Activated CD4-positive, alpha-beta T cell treated with anti-CD3 and anti-CD28 coated beads, Interleukin-10, Interleukin-2, amounts not matched to agents 100 ng/mL and 50 ng/mL, durations not matched to agents 16 hours and 8 hours (primary cell): ENCODE measurements at places on chromosomes 13 and 19.

DNA sequence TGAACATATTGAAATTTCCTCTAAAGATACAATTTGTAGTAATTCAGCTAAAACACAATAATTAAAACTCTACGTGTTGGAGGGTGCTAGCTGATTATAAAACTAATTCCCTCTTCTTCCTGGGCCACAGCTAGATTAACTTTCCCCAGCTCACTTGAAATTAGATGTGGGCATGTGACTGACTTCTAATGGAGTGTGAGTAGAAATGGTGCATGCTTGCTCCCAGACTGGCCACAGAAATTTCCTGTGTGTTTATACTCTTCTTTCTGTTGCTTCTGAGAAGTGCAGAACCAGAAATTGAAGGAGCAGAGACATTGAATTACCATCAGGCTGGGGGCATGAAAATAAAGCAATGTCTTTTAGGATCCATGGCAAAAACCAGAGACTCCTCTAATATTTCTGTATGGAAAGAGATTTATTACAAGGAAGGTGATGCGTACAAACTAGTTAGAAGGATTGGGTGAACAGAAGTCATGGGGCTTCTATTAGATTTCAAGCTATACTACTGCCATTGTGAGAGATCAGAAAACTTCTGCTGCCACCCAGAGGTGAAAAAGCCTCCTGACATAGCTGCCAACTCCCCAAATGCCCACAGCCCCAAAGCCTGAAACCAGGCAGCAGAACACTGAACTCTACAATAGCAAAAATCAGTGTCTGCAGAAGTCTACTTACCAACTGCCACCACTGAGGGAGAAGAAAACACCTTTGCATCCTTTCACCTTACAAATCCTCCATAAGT is 379.2 kb upstream of the MIR17HG start:
- peak; percentile 10 for DNase-seq

GRCh38 chr13:41008349-41008980 is 10.7 kb downstream of the ELF1 start:
- DNase-seq, result peak; percentile 85

DNA sequence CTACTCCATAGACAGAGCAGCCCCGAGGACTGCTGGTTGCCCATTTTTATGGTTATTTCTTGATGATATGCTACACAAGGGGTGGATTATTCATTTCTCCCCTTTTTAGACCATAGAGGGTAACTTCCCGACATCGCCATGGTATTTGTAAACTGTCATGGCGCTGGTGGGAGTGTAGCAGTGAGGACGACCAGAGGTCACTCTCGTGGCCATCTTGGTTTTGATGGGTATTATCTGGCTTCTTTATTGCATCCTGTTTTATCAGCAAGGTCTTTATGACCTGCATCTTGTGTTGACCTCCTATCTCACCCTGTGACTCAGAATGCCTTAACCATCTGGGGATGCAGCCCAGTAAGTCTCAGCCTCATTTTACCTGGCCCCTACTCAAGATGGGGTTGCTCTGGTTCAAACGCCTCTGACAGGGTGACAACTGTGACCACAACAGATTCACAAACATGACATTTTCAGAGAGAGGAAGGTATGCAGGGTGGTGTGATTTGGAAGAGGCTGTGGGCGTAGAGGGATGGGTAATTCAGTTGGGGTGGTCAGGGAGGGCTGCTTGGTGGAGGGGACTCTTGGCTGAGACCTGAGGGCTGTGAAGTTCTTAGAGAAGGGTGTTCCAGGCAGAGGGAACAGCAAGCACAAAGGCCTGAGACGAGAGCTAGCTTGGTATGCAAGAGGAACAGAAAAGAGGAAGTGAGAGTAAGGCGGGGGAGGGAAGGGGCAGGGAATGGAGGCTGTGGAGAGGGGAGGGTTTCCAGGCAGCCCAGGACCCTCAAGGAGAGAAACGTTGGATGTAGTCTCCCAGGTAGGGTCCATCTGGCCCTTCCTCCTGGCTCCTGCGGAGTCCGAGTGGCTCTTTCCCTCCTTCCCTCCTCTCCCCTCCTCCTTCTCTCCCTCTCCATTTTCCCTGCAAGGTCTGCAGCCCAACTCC is 23.5 kb downstream of the FAM187B start:
- DNase-seq, result peak; percentile 24

DNA sequence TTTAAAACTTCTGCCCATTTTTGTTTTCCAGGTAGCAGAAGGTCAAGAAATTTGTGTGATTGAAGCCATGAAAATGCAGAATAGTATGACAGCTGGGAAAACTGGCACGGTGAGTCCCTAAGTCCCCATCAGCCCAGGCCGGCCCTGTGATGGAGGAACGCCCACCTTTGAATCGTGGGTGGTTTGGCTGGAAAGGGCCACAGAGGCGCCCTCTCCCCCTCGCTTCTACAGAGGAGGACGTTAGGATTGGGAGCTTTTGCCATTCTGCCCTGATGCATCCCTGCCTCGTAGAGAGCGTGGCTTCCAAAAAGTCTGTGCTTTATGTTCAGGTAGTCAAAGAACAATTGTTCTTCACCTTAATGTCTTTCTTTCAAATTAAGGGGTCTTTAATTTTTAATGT is 60.9 kb downstream of the GGACT start:
- DNase-seq, result no peak

DNA sequence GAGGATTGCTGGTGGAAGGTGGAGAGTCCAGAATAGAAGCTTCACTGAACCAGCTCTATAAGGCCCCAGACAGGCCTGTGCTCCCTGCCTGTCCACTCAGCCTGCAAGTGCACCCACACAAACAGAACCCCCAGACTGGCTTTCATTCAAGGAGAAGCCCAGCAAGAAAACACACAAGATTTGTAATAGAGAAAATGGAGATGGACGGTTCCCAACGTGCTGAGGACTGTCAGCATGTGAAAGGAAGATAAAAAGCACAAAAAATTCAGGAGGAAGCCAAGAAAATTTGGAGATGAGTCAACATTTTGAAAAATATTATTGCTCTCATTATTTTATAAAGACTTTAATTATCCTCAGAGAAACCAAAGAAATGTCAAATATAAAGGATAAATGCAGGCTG is 218.2 kb upstream of the SLC10A2 start:
- no peak for DNase-seq

DNA sequence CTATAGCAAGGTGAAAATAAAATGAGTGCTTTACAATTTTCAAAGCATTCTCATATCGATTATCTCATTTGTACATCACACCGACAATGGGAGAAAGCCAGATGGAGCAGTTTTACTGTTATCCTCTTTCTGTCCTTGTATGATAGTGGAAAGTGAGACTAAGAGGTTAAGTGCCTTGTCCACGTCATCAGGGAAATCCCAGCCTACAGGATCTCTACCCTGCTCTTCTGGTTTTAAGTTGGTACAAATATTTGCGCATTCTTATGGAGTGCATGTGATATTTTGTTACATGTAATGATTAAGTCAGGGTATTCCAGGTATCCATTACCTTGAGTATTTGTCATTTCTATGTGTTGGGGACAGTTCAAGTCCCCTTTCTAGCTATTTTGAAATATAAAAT is 12.4 kb upstream of the ENOX1 start:
- DNase-seq, result peak; percentile 47

DNA sequence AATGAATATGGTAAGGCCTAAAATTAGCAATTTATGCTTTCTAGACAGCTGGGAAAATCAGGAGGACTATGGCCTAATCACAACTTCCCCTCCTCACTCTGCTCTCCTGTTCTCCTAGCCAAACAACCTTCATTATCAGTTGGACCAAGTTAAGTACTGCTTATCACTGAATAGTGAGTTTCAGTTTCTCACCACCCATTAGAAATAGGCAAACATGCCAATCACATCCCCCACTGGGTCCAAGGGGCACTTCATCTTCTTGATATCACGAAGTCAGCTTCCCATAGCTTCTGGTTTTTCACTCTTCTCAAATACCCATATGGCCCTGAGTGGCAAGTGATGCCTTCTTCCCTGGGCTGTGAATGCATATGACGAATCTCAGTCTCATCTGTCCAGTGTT is 689.6 kb downstream of the SLITRK5 start:
- DNase-seq, result no peak

GRCh38 chr13:30832845-30833332 is 73.2 kb upstream of the MEDAG start:
- peak; percentile 54 for DNase-seq

DNA sequence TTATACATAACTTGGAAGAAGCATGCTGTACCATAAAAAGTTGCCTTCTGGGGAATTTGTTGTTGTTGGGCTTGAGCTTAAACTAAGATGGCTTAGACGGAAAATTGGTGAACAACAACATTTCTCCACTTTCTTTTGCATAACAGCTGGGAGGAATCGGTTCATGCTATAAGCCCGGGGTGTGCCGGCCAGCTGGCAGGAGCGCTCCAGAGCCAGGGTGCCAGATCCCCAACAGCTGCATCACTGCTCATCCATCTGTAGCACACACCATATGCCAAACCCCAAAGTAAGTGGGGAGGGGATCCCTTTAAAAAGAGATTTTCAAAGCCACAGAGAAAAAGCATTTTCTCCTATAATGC is 419.5 kb upstream of the ARGLU1 start:
- DNase-seq, result no peak

GRCh38 chr13:59488436-59488835 is 675.3 kb downstream of the DIAPH3 start:
- no peak for DNase-seq

DNA sequence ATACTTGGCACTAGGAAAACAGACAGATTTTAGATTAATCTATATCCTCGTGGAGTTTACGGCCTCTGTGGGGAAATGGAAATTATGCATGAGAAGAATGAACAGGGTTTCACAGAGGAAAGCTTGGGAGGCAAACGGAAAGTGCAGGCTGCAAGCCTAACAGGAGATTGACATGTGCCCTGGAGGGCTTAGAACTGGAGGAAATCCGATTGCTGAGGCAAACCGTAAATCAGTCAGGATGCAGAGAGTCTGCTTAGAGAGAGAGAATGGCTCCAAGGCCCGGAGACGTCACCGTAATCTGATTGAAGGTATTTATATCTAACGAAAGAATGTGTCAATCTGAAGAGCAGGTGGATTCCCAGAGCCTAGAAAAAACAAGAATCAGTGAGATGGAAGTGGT is 143.2 kb downstream of the KATNAL1 start:
- no peak for DNase-seq

- peak; percentile 90 for DNase-seq
These were observed 13.3 kb upstream of the ISYNA1 start for GRCh38 chr19:18450931-18451836.

DNA sequence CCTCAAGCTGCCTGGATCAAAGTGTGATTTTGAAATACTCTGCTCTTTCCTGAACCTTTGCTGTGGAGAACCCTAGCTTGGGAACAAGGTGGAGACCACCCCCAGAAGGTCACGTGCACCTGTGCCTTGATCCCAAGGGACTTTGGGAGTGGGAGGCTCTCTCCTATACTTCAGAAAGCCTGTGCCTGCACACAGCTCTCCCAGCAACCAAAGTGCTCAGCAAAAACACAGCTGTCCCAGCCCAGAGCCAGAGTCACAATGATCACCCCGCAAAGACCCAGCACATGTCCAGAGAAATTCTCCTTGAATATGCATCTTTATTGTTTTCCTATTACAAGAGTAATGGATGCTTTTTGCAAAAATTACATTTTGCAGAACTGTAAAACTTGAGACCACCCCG is 43.4 kb downstream of the TNFRSF19 start:
- DNase-seq, result no peak

DNA sequence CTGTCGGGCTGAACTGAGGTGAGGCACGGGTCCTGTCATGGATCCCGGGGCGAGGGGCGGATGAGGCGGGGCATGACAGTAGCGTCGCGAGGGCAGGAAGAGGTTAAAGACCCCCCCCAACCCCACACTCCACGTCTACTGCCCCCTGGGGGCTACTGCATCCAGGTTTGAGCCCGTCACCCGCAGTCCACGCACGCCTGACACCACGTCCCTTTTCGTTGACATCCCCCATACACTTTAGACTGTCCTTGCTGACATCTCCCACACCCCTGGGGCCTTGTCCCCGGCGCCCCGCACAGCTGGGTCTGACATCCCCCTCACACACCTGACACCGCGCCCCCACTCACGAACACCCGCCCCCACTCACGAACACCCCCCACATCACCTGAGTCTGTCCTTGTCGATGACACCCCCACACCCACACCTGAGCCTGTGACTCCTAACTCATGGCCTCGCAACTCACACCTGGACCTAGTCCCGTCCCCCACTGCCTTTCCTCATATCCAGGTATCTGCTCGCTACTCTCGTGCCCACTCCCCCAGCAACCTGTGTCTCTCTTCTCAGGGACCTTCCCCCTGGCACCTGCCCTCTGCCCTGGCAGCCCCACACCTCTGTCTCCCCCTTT is 416 bp downstream of the SLC25A42 start:
- DNase-seq, result no peak

DNA sequence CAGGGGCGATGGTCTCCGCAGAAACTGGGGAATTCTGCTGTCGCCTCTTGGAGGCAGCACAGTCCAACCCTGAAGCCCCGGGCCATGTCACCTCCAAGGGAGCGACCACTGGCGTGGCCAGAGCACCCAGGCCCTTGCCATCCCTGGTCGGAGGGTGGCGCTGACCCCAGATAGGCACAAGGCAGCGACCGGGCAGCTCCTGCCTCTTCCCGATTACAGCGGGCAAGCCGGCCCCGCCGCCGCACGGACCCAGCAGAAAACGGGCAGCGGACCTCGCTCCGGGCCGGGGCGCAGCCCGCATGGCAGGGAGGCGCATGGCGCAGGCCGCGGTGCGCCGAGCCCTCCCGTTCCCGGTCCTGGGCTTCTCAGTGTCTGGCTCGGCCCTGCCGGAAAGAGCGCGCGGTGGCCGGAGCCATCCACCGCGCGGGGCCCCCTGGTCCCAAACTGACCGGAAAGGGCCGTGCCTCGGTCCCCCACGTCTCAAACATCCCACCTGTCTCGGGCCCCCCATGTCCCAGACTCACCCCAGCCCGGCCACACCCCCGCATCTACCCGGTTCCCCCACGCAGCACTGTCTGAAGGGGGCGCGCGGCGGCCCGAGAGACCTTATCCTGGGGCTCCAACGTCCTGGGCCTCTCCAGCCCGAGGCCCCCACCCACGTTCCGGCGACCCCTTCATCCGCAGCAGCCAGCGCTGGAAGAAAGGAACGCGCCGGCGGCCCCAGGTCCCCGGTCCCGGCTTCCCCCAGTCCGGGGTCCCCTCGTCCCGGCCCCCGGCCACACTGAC is 727 bp downstream of the CERS1 start:
- DNase-seq, result no peak

DNA sequence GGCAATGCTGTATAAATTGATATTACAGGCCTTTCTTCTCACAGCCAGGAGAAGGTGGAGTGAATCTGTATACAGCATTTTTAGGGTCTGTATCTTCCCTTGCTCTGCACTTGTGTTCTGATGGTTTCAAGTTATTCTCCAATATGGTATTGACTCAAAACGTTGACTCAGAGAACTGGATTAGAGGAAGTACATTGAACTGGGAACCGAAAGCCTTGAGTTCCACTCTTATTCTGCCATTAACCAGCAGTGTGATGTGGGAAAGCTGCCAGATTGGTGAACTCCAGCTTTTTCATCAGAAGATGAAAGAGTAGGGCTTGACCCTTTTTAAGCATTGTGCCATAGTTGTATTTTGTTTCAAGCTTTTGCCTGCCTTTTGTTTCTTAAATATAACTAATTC is 167.7 kb downstream of the SPRY2 start:
- DNase-seq, result no peak

- no peak for DNase-seq
These were observed 15.4 kb downstream of the RB1 start for GRCh38 chr13:48318821-48319511.
